ENCODE measurements at places on chromosomes 1 and 21.

DNA sequence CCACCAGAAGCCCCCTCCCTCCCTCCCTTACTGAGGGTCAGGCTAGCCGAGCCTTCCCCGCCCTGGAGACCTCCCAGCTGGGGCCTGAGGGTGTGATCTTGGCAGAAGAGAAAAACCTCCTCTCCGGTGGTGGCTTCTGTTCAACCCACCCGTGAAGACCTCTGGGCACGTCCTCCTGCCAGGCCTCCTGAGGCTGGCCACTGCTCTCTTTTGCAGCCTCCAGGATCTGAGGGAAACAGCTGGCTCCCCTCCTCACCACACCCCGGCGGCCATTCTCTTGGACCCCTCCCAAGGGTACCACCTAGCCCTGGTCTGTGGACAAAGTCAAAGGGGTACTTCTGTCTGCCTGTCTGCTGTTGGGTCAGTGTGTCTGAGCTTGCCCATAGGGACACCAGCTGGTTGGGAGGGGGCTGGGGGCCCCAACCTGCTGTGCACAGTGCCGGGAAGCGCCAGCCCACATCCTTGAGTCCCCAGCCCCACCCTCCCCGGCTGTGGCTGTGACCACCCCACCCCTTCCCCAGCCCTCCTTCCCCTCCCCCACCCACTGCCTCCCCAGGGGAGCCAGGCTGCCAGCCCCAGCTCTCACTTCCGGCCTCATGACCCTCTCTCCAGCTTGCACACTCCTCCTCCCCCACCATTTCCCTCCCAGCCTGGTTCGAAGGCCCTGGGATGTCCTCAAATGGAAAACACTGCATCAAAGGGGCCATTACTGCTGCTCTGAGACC, 48.1 kb downstream of the AHDC1 start:
- peak; percentile 72 for DNase-seq

DNA sequence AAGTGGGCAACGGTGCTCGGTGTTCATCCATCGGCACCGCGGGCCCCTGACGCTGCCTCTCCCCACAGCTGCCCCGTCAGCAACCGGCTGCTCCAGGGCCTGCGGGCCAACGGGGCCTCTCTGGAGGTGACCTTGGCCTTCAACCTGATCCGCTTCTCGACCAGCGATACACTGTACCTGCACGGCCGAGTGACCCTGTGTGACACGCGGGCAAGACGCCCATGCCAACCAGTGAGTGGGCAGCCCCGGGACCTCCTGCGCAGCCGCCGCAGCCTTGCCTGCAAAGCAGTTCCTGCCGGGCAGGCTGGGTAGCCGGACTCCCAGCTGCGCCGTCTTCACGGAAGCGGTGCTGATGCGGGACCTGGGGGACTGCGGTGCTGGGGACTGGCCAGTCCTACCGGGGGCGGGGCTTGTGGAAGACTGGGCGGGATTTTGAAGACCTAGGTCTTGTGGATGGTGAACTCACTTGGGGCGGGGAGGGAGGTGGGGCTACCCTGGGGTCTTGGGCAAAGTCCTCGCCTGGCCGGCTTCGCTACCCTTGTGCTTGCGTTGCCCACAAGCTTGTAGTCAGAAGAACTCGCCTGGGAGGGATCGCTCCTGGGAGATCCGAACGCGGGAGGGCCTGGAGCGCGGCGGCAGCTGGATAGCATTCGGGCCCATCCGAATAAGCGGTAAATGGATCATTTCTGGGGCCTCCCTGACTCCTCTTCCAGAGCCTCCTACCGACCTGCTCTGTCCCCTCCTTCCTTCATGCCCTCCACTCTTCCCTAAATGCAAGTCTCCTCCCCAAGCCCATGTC, 8.8 kb upstream of the CEP85 start:
- peak; percentile 61 for DNase-seq

GRCh38 chr1:54805466-54805865, 4.3 kb upstream of the TTC22 start:
- DNase-seq, result no peak

DNA sequence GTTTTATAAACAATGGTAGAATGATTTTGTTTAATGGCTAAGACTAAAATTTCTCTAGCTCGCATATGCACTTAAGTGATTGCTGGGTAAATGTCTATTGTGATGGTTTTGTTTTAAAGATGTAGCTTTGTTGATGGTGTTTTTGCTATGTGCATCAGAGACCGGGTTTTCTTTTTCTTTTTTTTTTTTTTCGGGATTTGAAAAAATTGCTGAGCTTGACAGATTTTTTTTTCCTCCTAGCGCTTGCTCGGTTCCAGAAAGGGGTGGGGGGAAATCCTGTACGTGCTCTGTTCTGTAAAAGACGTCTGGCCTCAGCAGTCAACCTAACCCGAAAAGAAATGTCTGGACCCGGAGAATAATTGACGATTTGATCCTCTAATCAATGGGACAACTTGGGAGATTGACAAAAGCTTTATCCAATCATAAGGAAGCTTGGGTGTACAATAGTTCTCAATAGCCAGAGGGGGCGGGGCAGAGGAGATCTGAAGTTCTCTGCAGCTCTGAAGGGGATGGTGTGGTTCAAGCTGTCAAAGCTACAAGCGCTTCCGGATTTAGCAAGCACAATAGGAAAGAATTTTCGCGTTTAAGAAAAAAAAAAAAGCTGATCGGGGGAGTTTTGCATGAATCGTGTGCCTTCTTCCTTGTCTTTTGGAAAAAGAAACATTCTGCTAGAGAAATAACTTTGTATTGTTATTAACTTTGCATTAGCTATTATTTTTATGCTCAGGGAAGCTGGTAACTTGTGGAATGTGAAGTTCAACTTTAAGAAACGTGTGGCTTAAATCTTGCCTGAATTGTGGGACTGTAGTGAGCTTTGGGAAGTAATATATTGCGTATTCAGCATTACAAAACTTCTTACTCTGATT, 4.5 kb upstream of the NFIA start:
- DNase-seq, result peak; percentile 100

DNA sequence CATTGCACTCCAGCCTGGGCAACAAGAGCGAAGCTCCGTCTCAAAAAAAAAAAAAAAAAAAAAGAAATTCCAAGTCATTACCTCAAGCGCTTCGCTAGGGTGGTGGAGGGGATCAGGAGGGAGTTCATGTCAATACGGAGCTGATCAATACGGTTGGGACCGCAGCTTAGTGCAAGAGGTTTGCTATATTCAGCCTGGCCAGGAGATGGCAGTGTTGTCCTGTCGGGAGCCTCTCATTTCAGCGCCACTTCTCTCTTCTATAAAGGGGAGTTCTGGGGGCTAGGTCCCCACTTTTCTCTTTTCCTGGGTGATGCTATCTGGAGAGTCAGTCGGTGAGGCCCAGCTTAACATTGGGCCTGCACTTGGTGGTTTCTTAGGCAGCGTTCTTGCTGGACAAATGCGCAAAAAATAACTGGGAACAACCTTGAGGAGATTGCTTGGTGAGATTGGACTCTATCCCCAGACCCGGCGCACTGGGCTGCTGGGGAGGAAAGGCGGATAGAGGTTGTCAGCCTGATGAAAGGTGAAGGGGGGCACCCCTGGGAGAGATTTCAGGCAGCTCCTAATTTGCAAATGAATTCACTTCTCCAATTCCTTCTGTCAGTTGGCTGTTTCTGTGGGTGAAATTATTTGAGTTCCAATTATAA, 40.4 kb downstream of the KIAA0040 start:
- peak; percentile 74 for DNase-seq

- DNase-seq, result no peak
Observed at GRCh38 chr1:83822208-83822607, 176.7 kb downstream of the TTLL7 start.

DNA sequence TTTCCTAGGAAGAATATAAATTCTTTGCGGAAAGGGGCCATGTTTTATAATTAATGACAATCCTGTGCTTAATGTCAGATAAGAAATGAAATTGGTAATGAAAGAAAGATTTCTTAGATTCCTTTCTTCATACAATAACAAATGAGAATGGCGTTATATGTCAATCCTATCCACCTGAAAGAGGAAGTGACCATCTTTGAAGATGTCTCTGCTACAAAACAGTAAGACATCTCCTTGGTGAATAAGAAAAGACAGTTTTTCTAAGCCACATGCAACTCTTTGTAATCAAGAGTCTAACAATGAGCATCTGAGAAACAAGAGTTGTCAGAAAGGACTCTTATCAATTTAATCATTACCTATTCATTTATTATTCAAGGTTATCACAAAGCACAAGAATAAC, 286.0 kb downstream of the VAV3 start:
- DNase-seq, result no peak
